Activated naive CD4-positive, alpha-beta T cell (primary cell): ENCODE measurements at places on chromosomes 1 and 21.

DNA sequence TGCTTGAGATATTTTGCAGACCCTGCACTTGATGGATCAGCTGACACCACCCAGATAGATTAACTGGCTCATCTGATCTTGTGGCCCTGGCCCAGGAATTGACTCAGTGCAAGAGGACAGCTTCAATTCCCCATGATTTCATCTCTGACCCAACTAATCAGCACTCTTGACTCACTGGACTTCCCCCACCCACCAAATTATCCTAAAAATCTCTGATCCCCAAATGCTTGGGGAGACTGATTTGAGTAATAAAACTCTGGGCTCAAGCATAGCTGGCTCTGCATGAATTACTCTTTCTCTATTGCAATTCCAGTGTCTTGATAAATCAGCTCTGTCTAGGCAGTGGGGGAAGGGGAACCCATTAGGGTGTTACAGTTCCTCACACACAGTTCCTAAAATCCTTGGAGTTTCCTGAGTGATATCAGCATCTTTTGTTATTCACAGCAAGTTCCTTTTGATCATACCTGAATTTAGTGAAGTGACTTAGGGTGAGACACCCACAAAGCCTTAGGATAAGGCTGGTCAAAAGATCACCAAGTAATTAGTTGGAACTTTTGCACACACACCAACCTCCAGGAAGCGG is 104.2 kb downstream of the COP1 start:
- no peak for DNase-seq

DNA sequence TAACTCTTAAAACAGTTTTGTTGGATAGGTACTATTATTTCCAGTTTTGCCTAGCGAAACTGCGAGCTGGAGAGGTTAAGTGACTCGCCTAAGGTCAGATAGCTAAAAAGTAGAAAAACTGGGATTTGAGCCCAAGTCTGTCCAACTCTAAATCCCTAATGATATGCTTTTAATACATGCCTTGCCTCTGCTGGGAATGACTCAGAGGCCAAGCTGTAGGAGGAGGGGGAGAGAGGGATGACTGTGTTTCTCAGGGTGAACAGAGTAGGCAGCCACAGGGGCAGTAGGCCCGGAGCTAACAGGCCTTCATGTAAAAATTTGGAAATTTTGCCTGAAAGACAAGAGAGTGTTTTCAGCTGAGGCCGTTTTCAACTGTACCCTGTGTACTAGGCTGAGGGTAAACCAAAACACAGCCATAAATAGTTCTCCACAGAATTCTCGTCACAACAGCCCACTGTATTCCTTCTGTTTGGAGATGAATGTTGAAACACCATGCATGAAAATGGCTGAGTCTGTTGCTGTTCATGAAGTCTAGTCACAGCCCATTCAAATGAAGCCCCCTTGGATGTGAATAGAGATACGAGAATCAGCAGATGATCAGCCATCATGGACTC is 107.5 kb upstream of the HOOK1 start:
- no peak for DNase-seq

DNA sequence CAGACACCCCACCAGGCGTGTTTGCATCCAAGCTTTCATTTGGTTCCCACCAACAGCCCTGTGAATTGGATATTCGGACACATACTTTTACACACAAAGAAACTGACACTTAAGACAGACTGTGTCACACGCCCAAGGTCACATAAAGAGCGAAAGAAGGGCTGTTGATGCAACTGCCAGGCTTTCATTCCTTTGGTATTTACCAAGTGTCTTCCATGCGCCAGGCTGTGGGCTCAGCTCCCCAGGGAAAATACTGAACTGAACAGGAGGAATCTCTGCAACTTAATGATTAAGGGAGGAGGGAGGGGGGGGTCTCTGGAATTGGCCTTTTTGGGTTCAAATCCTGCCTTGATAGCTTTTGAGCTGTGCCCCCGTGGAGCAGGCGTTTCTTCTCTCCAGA is 122.8 kb downstream of the ACTL8 start:
- no peak for DNase-seq

DNA sequence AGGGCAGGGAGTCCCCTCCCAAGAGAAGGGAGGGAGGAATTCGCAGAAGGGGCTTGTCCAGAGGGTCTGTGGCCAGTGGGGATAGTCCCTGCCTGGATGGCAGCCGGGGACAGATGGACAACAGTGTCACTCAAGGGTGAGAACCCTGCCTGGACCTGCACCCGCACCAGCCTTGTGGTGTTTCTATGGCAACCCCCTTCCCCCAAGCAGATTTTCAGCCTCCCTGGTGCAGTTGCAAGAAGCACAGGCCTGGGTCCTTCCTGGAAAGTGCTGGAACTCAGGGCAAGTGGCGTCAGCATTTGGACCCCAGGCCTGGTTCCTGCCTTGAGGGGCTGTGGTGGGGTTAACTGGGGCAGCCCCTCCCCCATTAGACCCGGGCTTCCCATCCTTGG is 83.8 kb upstream of the ACTL8 start:
- DNase-seq: no peak

- DNase-seq: no peak
Observed at GRCh38 chr21:20163167-20163566, 835.0 kb upstream of the NCAM2 start.

DNA sequence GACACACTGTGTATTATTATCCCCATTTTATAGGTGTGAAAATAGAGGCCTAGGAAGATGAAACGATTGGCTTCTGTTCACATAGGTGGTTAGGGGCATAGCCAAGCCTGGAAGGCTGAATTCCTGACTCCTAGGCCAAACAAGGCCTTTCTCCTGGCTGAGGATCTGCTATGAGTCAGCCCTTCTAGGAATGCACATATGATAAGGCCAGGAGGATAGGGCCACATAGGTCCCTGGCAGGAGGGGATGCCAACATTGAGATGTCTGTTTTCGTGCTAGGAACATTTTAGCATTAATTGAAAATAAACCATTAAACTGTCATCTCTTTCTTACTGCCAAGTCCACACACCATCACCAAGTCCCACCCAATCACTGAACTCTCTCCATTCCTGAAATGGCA is 9.2 kb downstream of the CSMD2 start:
- no peak for DNase-seq

- DNase-seq: no peak
Observed at GRCh38 chr21:41466024-41466820, 40.2 kb downstream of the MX1 start.

DNA sequence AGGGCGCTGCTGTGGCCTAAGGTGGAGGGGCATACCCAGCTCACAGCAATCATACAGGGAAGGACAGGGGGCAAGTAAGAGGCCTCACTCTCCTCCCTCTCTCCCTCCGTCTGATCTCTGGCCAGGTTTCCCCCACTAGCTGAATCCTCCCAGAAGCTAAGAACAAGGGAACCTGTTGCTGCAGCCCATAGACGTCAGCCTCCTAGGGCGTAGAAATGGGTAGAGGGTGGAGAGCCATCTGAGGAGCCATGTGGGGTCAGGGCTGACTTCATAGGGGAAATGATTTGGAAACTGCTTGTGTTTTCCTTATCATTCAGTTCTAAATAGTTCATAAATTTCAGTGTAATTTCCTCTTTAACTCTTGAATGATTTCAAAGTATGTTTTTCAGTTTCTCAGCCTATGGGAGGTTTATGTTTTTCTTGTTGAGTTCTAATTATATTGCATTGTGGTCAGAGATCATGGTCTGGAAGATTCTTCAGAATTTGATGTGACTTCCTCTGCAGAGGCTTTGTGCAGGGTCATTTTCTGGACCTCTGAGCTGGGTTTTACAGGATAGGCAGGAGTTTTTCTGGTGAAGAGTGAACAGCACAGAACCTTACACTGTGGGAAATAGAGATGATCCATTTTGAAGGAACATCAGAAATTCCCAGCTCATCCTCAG is 2.3 kb upstream of the MOB3C start:
- no peak for DNase-seq

DNA sequence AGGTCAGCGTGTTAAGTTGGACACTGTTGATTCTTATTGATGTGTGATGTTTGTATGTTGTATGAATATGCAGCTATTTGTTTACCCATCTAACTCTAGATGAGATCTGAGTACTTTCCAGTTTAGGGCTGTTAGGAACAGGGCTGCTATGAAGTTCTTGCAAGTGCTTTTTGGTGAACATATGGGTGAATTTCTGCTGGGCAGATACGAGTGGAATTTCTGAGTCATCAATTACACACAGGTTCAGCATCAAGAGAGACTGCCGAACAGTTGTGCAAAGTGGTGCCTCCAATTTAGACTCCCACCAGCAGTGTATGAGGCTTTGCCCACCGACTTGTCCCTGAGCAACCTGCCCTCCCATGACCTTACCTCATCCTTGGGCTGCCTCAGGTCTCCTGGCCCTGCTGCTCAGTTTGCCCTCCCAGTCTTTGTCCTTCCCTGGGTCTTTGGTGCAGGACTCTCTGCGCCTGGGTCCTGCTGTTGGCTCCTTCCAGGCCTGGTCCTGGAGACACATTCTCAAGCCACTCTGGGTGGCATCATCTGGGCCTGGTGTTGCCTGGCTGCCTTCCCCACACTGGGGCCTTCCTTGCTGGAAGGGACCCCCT is 343.6 kb downstream of the PTPRU start:
- no peak for DNase-seq

DNA sequence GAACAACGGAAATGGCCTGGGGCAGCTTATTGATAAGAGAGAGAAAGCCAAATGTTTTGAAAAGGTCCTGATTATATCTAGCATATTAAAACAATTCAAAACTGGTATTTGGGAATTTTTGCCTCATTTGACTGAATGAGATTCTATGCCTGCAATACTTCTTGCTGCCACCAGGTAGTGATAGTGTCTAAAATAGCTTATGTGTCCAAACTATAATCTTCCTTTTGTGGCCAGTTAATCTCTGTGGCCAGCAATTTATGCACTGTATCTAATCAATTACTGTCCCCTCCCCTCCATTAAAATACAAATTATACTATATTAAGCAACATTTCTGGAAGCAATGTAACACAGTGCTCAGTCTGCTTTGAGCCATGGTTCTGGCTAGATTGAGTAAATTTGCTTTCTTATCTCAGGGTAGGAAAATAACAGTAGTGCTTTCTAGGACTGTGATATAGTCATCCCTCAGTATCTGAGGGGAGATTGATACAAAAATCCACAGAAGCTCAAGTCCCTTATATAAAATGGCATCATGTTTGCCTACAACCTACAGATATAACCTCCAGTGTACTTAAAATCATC is 91.8 kb downstream of the FOXD2 start:
- DNase-seq: no peak

- DNase-seq: no peak
Observed at GRCh38 chr1:65265296-65265650, 44.1 kb upstream of the DNAJC6 start.

DNA sequence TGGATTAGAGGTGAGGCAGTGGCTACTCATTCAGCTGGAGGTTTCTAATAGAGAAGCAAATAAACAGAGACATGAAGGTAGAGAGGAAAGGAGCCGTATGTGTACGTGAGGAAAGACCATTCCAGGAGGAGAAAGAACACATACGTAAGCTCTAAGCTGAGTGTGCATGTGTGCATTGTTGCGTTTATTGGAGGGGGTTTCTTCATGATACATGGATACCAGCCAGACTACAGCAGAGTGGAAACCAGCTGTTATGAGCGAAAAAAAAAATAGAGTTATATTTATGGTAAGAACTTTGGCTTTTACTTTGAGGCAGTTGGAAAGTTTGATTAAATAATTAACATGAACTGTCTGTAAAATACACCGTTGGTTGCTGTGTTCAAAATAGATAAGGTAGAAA is 173.4 kb upstream of the RGS18 start:
- no peak for DNase-seq

DNA sequence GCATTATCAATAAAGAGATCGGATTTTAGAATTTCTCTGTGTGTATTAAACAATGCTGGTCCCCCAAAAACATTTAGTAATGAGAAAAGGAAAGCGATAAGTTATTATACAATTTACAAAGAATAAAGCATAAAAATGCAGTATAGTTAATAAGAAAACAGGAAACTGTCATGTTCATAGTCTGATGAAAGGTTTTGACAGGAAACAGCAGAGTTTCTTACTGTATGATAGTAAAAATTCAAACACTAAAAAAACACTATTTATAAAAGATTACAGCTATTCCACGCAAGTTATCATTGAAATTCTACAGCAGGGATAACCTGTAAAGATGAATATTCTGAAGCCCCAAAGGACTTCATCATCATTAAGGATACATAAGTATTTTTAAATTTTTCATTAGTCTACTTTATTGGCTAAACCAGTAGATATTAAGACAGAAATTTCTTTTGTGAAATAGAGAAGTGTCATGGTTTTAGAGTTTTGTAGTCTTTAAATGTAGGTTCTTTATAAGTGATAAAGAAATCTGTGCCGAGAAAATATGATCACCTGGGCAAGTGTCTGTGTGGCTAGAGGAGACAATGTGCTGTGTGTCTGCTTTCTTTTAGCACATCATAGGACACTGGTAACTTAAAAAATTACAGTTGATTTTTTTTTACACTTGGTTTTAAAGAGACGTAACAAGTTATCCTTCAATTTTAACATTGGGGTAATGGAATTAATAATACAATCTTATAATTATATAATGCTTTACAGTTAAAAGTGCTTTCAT is 49.7 kb upstream of the GFI1 start:
- no peak for DNase-seq

DNA sequence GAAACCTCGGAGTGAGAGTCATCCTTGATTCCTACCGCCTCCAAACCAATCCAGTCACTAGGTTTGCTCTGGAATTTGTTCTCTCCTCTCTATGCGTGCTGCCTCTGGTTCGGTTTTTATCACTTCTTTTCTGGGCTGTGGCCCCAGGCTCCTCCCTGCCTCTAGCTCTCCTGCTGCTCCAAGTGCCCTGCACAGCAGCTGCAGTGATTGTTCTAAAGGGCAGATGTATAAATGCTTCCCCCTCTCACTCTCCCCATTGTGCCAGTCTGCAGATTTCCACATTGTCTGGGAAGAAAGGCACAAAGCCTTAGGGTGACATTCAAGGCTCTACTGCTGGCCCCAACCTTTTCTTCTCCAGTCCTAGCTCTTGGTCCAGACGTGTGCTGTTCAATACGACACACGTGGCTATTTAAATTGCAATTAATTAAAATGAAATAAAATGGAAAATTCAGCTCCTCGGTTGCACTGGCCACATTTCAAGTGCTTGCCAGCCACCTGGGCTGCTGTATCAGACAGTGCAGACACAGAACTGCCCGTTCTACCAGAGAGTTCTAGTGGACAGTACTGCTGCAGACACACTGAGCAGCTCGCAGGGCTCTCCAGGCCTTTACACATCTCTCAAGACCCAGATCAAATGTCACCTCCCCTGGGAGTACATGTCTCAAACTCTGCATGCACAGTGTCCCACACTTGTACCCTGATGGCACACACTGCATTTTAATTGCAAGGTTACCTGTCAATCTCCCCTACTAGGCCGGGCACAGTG is 12.4 kb downstream of the TRIM62 start:
- no peak for DNase-seq

GRCh38 chr1:93844262-93845045 is 34.6 kb downstream of the DNTTIP2 start:
- DNase-seq: no peak
